ENCODE measurements at places on chromosomes 3 and 15.

DNA sequence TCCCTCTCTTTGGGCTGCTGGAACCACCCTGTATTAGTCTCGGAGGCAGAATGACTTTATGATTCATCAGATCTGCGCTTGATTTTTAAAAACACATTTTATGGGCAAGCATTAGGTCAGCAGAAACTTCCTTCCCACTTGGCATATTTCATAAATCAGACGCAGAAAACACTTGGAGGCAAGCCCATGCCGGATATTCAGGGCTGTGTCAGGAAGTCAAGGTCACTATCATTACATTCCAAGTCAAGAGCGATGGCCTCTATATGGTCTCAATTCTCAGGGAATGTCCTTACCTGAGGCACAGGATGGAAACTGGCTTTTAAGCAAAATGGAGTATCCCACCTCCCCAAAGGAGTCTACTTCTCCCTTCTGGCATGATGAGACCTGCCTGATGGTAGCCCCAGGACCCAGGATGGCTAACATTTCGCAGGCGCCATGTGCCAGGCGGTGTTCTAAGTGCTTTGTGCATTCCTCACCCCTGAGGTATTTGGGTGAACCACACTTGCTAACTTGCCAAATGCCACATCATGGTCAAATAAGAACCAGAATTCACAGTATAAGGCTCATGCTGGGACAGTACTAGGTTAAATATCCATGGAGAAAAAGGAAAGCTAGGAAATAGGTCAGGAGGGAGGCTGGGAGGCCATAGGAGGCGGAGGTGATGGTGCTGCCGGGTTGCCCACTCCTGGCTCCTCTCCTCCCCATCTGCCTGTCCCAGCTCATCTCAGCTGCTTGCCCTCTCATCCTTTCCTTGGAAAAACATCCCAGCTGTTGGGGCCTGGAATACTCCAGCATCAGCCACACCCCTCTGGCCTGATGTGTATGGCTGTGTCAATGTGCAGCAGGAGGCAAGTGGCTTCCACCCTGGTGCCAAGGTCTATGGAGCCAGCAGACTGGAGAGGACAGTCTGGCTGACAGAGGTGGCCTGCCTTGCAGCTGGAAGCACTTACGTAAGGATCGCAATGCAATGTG, 18.8 kb downstream of the BCL2L10 start:
- no peak for DNase-seq

DNA sequence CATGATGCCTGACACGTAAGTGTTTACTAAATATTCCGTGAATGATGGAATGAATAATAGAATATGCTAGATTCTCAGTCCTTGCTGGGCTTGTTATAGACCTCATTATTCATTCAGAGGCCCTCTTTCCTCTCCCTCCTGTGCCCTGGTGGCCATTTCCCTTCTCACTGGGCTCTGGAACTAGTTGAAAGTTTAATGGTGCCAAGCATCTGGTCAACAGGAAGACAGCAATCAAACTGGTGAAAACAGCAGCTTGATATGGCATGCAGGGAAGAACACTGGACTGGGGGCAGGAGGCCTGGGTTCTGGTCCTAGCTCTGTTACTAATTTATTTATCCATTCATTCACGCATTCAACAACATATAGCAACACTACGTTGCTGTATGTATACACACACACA, 3.7 kb upstream of the APOD start:
- no peak for DNase-seq

DNA sequence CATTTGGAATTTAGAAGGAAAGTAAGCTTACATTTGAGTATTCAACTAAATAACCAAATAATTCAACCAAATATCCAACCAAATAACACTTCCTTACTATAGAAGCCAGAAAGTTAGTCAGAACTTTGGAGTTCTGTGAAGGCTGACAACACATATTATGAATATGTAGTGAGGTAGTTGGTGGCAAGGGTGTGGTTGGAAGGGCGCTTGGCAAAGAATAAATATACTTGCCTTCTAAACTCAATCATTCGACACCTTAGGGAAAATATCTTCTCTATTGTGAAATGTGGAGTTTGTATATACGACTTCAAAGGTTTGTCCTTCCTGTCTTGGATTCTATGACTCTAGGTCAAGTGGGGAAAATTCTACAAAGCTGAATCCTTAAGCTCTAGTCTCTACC, 111.7 kb upstream of the OSTN start:
- DNase-seq: no peak

DNA sequence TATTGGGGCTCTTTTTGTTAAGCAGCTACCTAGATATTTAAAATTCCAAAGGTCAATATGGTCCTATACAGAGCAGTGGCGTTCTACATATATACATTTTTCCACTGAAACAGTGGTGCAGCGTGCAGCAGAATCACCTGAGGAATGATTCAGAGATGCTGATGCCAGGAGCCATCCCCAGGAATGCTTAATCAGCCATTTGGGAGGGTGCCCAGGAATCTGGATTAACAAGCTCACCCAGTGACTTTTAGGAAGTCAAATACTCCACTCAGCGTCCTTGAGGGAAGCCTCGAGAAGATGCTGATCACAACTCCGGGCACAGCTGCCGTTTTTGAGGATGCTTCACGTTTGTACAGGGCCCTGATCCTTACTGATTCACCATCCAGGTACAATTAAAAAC, 82.6 kb upstream of the ARHGEF3 start:
- DNase-seq: no peak

DNA sequence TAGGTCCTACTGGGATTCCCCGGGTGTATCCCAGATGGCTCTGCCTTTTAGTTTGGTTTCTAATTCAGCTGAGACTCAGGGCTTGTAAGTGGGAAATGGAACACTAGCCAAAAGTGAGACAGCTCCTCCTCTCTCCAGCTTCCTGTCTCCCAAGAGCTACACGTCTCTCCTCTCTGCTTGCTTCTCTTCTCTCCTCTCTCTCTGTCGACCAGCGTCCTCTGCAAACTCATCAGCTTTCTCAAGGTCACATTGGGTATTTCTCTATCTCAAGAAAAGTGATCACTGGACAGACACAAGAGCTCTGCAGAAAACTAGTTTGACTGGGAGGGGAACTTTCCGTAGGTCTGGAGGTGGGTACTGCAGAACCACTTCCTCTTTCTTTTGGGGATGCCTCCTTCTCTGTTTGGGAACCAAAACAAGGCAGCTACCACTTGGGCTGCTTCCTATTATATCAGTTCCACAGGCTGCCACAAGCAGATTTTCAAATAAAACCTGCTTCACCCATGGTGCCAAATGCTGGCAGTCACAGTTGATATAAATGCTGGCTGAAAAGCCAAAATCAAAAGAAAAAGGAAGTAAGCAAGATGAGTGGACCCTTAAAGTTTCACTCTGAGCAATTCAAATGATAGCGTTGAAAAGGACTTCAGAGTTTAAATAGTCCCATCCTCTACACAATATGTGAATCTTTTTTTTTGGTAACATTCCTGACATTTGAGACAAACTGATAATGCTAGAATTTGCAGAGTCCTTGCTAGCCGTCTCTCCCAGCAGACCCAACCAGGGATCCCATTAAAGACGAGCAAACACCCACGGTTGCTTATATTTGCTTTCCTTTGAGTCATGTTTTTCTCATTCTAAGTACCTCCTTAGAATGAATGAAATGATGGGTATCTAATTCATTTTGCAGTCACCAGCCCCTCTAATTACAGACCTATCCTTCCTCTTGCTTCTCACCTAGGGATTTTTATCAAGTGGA, 7.2 kb upstream of the DYNC1LI1 start:
- DNase-seq: peak; percentile 38

DNA sequence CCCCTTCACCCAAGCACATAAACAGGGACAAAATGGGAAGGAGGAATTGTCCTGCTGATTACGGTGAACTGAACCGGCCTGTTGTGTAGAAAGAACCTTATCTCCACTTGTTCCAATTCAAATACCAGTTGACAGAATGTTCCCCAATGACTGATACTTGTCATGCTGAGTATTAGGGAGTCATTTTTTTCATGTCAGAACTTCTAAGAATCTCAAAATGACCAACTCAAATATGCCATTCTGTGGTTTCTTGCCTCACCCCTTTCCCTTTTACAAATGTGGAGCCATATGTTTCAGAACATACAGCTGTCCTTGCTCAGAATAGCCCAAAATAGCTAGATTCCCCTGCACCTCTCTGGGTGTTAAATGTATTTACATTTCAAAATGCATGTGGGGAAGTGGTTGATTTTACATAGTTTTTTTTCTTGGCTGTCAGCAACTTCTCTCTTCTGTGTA, 405.9 kb upstream of the TBL1XR1 start:
- no peak for DNase-seq

- DNase-seq: no peak
Measured at GRCh38 chr15:57218826-57219576, 157.3 kb upstream of the CGNL1 start.

- no peak for DNase-seq
Measured at GRCh38 chr3:52236424-52236886, 2.5 kb downstream of the TWF2 start.

DNA sequence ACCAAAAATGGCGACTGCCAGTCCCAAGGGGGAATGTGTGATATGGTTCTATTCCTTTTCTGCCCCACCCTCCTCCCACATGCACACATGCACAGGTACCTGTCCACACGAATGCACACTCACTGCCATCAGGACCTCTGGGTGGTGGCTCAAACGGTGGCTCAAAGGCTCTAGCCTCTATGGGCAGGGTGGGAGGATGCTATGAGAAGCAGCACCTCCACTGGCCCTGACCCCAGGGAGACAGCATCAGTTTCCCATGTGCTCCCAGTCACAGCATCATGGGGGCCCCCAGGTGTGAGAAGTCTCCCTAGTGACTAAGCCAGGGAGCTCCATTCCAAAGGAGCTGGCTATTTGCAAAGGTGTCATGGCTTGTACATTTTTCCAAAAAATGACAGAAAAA, 15.9 kb downstream of the SEMA3G start:
- no peak for DNase-seq

DNA sequence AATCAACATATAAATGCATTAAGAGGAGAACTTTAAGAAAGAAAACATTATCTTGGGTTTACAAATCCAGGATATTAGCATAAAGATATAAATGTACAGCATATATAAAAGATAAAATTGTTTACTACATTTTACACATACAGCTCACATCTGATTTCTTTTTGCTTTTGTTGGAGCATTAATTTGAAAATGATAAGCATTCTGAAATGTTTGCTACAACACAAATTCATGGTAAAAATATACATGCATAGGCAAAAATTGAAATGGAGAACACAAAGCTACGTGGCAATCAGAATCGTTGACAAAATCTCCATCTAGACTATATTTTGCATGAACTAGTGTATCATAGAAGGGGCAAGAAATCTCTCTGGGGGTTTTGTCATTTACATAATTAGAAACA, 159.1 kb downstream of the TIGIT start:
- no peak for DNase-seq

- no peak for DNase-seq
Measured at GRCh38 chr3:126491221-126492013, 15.7 kb upstream of the ZXDC start.

- no peak for DNase-seq
Measured at GRCh38 chr3:157351981-157352380, 84.7 kb upstream of the PTX3 start.

DNA sequence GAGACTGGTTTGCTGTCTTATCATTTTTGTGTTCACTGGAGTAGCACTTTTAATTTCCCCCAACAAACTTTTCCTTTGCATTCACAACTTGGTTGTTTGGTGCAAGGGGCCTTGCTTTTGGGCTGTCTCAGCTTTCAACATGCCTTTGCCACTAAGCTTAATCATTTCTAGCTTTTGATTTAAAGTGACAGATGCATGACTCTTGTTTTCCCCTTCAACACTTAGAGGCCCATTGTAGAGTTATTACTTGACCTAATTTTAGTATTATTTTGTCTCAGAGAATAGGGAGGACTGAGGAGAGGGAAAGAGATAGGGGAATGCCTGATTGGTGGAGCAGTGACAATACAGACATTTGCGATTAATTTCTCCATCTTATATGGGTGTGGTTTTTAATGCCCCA, 340.1 kb upstream of the MANF start:
- no peak for DNase-seq

- no peak for DNase-seq
Measured at GRCh38 chr15:66651913-66652642, 50.0 kb upstream of the SMAD6 start.

GRCh38 chr15:48794697-48795134, 16.2 kb downstream of the CEP152 start:
- no peak for DNase-seq

DNA sequence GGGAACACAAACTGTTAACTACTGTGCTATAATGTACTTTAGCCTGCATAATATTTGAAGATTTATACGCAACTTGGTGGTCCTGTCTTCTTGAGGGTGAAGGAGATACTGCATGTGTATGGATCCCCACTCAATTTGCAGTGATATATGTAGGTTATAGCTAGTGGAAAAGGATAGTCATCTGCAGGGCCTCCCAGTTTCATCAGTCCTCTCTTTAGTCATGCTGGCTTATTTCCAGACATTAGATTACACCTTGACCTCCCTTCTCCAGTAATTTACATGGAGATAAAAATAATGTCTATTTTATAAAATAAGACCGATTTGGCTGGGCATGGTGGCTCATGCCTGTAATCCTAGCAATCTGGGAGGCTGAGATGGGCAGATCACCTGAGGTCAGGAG, 3.7 kb downstream of the NR1D2 start:
- no peak for DNase-seq

- DNase-seq: no peak
Measured at GRCh38 chr3:176919836-176920765, 277.2 kb downstream of the TBL1XR1 start.

DNA sequence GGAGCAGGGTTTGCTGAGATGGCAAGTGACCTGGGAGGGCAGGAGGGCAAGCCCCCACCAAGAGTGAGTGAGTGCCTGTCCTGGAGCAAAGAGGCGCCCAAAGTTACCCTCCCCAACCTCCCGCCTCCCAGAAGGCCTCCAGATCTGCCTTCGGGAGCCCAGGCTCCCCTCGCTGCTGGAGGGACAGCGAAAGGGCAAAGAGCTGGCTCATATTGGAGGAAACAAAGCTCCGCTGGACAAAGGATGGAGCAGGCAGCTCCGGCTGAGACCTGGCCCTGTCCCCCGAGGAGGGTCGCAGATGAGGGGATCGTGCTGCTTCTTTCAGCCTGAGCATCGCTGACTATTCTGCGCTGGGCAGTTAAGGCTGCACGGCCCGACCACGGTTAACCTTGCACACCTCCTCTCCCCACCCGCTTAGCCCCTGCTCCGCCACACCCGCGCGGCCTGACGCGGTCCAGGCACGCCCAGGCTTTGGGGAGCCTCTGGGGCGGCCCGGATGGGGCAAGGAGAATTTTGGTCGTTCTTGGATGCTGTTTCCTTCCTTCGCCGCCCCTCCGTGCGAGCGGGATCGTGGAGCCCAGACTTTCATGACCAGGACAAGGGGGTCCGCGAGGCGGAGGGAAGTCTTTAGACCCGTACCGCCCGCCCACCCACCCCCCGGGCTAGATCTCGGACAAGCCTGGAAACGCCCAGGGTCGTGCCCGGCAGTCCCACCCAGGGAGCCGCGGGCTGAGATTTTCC, 651 bp downstream of the PLCD1 start:
- DNase-seq: no peak

GRCh38 chr15:67833710-67834511, 5.9 kb downstream of the RNU6-1 start:
- DNase-seq: no peak

GRCh38 chr3:184914628-184915027, 102.7 kb downstream of the VPS8 start:
- DNase-seq: no peak

- DNase-seq: no peak
Measured at GRCh38 chr3:97417-98258, 98.9 kb upstream of the CHL1 start.

GRCh38 chr3:141093397-141093796, 42.2 kb downstream of the SPSB4 start:
- no peak for DNase-seq

Data from substantia nigra (tissue), 51 donors.